ENCODE measurements at places on chromosomes 1 and 21.
A peak's percentile ranks its signal among the peaks of the same experiment; 100 is the strongest.

DNA sequence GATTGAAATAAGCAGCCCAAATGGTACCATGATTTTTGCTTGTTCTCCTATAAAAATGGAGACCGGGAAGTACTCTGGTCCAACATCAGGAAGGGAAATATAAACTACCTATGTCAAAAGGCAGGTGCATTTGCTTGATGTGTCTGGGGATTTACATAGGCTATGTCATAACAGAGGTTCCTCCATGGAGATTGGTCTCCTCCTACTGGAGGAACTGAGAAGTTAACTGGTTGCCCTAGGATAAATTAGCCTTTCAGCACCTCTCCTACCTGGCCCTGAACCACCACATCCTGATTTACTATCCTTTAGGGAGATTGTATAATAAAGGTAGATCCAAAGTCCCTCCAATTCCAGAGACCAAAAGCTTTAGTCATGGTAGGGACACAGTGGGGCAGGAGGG is 1109.3 kb upstream of the B3GALT2 start:
- peak; percentile 50 for DNase-seq

- no peak for DNase-seq
Observed at GRCh38 chr1:3295846-3296245, 158.6 kb upstream of the ARHGEF16 start.

- DNase-seq = no peak
Observed at GRCh38 chr1:2349806-2350205, 41.5 kb downstream of the MORN1 start.

DNA sequence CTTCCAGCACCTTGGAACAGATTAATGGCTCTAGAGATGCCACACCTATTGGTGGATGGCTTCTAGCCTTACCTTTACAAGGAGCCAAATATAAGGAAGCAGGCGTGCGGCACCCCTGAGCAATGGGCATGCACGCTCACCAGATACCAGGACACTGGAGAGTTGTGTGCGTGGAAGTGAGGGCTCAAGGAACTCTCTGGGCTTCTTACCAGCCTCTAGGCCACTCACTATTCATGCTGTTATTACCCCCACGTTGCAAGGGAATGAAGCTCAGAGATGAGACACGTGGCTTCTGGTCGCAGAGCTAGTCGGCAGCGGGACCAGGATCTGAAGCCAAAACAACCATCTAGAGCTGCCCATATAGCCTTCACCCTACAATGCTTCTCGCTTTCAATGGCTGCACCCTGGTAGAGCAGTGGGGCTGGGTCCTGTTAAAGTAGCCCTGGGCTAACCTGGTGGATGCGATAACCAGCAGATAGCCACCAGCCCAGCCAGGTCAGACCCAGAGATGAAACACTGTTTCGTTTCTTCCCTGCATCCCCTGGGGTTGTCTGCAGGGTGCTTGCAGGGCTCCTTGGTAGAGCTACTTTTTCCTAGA is 396.4 kb upstream of the VAMP3 start:
- DNase-seq = no peak

DNA sequence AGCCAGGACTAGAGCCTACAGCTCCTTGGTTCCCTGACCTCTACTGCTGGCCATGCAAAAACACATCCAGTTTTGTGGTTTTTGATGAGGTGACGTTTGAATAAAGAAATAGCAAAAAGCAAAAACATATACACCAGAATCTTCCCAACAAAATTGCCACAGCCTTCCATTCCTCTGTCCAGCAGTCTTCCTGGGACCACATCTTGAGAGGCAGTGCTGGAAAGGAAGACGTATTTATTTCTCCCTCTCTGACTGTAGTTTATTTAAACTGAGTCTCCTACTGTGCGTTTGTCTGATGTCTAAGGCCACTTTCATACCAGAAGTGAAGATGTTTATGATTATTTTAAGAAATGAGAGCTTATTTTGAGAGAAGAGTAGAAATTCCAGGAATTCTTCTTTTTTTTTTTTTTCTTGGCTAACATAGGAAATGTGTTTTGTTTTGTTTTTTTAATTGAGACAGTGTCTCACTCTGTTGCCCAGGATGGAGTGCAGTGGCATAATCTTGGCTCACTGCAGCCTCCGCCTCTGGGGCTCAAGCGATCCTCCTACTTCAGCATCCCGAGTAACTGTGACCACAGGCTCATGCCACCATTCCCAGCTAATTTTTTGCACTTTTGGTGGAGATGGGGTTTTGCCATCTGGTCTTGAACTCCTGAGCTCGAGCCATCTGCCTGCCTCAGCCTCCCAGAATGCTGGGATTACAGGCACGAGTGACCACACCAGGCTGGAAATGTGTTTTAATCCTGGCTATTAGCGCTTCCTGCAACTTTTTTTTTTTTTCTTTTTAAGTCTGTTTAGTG is 118.5 kb downstream of the ITSN1 start:
- no peak for DNase-seq

DNA sequence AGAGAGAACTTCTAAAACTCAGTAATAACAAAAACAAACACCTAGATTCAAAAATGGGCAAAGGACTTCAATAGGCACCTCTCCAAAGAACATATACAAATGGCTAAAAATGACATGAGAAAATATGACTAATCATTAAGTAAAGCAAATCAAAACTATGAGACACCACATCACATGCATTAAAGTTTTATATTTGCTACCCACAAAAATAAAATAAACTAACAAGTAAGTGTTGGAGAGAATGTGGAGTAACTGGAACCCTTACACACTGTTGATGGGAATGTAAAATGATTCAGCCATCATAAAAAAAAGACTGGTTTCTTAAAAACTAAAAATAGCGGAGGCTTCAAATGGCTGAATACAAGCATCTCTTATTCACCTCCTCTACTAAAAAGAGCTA is 262.1 kb upstream of the PKN2 start:
- no peak for DNase-seq

GRCh38 chr1:221867003-221867402 is 125.1 kb upstream of the DUSP10 start:
- DNase-seq = no peak

GRCh38 chr1:15961492-15961891 is 14.4 kb downstream of the ZBTB17 start:
- DNase-seq = no peak

DNA sequence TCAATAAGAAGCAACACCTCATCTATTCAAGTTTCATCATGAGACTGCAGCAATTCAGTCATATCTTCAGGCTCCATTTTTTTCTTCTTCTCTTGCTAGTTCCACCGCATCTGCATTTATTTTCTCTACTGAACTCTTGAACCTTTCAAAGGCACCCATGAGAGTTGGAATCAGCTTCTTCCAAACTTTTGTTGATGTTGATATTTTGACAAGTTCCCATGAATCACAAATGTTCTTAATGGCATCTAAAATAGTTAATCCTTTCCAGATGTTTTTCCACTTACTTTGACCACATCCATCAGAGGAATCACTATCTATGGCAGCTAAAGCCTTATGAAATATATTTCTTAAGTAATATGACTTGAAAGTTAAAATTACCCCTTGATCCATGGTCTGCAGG is 434.3 kb downstream of the GPATCH2 start:
- DNase-seq = no peak

- peak; percentile 85 for DNase-seq
Observed at GRCh38 chr1:36369061-36369861, 16.5 kb downstream of the STK40 start.

DNA sequence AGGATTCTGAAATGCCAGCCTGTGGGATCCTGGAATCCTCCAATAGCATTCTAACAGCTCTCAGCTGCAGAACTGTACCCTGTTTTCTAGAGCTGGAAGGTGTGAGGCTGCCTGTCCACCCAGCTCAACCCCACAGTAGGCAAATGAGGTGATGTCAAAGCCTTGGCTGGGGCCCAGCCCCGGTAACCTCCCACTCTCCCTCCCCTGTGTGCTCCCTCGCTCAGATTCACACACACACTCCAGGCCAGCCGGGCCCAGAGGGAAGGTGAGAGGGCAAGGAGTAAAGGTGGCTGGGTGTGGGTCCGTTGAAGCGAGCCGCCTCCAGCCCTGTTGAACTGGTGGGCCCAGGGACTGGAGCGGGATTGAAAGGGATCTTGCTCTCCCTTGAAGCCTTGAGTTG is at the start of gene BSND:
TSS of gene BSND (plus strand) at position 257 of the 400 bp plus-strand sequence. CDS start 254 bp downstream, outside the sequence.
- DNase-seq = no peak

DNA sequence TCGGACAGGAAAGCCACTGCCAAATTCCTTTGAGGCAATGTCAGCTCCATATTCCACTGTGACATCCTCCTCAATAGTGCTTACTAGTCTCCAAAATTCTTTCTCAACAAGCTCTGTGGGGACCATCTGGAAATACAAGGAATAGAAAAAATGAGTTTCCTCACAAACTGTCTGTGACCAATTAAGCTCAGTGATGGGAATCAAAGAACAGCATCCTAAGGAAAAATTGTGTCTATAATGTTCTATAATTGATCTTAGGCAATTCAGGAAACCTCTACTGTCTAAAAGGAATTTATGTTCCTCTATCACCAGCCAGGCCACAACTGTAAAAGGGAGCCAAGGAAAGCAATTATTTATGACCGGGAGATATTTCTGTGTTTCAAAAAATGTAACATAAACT is 46.1 kb upstream of the SYT2 start:
- DNase-seq = no peak

- DNase-seq = peak; percentile 92
Observed at GRCh38 chr1:26529655-26530409, at the start of gene RPS6KA1. Gene RPS6KA1 (plus strand): TSS chr1:26529761. CDS start chr1:26529921, 160 bp downstream.

DNA sequence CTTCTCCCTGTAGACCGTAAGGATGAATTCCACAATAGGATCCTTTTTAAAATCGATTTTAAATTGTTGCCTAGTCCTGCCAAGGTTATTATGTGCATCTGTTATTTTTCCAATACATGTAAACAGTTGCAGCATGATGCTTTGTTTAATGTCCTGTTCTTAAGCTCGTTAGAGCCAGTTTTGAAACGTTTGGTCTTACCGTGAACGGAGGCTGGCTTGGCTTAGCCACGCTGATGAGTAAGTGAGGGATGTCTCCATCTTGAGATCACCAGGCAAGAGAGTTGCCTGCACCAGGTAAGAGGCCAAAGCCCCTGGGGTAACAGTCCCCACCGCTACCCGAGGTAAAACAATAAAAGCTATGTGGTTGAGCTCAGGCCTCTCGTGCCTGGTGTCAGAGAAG is 17.3 kb downstream of the CSTB start:
- no peak for DNase-seq

- no peak for DNase-seq
Observed at GRCh38 chr21:25556091-25556490, 51.2 kb downstream of the MRPL39 start.

GRCh38 chr1:180631194-180631765 is 542 bp upstream of the XPR1 start:
- DNase-seq = no peak

DNA sequence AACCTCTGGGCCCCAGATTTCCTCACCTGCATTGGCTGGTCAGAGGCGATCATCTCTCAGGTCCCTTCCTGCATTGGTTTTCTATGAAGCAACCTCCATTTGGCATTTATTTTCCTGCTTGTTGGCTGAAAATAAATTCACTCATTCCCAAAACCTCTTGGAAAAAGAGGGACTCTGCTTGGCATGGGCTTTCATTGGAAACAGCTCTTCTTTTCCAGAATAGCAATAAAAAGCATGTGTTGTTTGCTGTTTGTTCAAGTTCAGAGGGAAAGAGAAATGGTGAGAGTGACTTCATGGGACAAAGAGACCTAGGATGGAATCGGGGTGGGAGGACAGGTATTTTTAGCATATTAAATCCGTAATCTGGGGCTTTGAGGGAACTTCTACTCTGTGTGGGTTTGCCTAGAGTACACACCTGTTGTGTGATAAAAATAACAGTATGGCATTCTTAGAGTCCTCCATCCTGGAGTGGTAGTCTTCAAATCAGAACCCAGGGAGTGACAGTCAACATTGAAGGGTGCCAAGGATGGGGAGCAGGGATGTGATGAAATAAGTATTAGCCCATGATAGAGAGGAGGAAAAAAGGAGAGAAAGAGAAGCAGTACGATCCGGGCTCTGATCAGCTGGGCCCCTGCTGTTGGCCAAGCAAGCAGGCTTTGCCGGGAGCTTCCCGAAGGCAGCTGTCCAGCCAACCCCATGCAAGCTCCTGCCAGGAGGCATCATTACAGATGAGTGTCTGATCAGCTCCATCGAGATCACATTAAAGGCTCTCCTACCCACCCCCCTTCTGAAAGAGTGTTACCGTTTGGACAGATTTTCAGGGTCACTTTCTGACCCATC is 131.9 kb upstream of the NFIA start:
- no peak for DNase-seq

DNA sequence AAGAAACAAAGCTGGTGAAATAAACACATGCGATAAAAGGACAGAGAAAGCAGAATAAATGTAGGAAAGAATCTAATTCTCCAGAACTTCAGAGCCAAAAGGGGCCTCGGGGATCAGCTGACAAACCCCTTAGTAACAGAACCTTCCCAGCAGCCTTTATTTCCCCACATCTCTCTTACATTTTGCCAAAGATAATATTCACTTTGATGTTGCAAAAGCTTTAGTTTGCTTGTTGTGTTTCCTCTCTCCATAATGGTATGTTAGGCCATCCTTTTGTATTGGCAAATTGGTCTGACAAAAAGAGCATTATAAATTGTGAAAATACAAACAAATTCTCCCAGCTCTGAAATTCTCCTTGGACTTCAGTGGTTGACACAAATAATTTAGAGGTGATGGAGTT is 54.9 kb downstream of the OPTC start:
- no peak for DNase-seq

DNA sequence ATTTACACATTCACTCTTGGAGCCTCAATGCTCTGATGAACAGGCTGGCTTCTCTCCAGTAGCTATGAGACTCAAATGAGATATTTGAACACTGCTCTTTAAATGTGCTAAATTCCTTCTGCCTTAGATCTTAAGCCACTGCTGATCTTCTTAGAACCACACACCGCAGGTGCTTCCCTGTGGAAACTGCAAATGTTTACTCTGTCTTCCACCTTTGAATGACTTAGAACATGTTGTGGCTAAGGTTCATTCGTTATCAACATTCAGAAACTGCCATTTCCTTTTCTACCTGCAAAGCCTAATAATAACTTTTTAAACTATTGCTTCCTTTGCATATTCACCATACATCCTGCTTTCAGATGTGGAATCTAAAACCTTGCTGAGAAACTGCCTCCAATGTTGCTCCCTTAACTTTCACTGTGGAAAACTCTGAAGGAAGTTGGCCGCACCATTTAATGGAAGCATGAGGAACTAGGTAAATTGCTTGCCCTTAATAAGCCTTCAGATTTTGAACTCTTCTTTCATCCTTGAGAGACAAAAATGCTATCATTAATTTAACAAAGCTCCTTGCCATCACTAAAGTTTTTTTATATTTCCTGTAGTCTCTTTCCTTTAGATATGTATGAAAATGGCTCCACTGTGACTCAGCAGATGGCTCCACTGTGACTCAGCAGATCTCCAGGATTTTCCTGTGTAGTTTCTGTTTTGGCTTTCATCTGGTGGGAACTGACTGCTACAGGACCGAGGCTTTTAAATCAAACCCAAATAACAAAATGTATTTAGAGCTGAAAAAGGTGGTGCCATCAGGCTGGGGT is 143.8 kb downstream of the TNFSF18 start:
- DNase-seq = no peak

GRCh38 chr1:213852107-213852506 is 135.7 kb upstream of the PROX1 start:
- DNase-seq = no peak

DNA sequence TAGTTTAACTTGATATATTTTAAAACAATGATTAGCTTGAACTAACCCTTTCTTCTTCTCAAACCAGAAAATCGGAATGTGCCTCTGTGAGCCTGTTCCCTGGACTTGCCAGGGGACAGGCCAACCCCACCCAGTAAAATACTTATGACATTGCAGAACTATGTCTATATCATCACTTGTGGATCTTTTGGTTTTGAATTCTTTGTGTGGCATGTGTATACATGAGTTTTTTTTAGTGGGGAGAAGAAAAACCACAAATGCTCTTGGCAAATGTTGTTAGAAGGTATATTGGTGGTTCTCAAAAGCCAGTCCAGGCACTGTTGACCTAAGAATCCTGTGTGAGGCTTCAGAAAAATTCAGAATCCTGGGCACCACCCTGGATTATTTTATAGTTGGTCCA is 347.4 kb downstream of the SIPA1L2 start:
- no peak for DNase-seq
